ENCODE measurements at places on chromosomes 1 and 21.

- DNase-seq, result no peak
These were observed 134.2 kb downstream of the SETD4 start for GRCh38 chr21:35926003-35926740.

GRCh38 chr21:44932408-44933181 is 7.2 kb upstream of the SLX9 start:
- DNase-seq, result peak; percentile 71

DNA sequence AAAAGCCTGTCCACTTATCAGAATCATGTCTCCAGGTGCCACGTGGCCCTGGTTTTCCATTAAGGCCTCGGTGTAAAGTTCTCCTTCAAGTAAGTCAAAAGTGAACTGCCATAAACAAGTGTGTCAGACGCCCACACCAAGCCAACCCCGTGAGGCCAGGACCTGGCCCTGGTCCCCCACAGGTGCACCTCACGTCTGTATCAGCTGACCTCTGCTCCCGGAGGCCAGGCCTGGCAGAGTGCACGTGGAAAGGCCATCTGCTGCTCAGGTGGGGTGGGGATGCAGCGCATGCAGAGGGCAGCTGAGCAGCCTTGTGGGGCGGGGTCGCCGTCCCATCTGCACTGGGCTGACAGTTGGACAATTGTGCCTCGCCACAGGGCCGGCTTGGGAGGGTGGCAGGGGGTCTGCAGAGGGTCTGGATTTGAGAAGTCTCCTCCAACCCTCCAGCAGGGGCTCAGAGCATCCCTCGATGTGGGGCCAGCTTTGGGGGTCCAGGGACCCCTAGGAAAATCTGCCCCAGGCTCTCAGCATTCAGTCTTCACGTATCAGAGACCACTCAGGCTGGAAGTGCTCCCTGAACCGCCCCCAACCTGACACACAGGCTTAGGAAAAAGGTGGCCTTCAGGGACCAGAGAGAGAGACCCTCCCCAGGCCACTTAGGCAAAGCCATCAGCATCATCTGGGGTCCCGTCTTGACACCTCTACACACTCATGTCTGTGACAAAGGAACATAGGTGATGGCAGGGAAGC is 3.0 kb downstream of the SLC19A1 start:
- no peak for DNase-seq

- no peak for DNase-seq
These were observed 114.7 kb downstream of the ACTL8 start for GRCh38 chr1:17869815-17870214.

DNA sequence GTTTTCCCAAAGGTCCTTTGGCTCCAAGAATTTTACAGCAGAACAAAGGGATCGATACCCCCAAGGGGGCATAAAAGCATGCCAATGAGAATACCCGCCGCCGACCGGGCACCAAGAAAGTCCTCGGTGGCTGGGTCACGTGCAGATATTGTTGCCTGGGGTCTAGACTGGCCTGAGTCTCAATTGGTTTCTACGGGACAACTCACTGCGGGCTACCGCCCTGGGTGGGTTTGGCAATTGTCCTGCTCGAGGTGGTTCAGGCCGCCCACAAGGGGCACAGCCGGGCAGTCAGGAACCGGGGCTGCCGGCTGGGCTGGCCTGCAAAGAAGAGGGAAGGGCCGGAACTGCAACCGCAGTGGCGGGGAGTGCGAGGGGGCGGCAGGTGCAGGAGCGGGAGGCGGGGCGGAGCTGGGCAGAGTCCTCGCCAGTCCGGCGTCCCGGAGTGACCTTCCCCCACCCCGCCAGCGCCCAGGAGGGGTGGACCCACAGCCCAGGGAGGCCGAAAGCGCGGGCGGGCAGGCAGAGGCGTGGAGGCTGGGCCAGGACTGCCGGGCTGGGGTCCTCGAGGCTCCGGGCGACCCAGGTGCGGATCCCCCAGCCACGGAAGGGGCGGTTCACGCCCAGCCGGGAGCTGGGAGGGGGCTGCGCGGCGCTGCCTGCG is 926 bp upstream of the ATP1B1 start:
- DNase-seq, result no peak

DNA sequence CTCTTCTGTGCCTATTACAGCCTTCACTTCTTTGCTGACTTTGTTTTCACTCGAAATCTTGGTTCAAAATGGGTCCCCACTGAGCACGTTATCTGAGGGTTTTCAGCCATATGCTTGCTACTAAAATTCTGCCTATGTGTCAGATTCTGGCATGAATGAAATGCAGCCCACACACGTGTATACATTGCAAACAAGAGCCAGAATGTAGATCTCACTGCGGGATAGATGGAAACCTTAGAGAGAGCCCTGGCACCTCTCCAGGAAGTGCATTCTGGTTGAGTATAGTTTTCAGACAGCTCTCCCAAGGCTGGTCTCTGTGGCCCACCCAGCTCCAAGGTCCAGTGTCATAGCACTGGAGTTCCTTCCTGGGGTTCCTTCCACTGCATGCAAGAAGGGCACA is 234.7 kb upstream of the GJB5 start:
- no peak for DNase-seq

GRCh38 chr1:162233066-162233465 is 143.6 kb downstream of the SPATA46 start:
- no peak for DNase-seq

GRCh38 chr1:111702504-111703050 is 36.6 kb downstream of the INKA2 start:
- DNase-seq, result no peak

- DNase-seq, result no peak
These were observed 53.8 kb downstream of the CRB1 start for GRCh38 chr1:197321811-197322210.

DNA sequence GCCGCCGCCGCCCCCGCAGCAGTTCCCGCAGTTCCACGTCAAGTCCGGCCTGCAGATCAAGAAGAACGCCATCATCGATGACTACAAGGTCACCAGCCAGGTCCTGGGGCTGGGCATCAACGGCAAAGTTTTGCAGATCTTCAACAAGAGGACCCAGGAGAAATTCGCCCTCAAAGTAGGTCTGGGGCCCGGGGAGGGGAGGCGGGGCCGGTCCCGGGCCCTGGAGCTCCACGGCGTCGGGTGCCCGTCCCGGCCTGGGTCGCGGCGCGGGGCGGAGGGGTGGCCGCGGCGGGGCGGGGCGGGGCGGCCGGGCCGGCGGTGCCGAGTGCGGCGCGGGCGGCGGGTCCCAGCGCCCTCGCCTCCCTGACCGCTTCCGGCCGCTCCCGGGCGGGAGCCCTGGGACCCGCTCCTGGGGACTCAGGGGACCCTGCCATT is 646 bp downstream of the MAPKAPK2 start:
- no peak for DNase-seq

GRCh38 chr1:29410476-29410875 is 174.2 kb downstream of the PTPRU start:
- no peak for DNase-seq

DNA sequence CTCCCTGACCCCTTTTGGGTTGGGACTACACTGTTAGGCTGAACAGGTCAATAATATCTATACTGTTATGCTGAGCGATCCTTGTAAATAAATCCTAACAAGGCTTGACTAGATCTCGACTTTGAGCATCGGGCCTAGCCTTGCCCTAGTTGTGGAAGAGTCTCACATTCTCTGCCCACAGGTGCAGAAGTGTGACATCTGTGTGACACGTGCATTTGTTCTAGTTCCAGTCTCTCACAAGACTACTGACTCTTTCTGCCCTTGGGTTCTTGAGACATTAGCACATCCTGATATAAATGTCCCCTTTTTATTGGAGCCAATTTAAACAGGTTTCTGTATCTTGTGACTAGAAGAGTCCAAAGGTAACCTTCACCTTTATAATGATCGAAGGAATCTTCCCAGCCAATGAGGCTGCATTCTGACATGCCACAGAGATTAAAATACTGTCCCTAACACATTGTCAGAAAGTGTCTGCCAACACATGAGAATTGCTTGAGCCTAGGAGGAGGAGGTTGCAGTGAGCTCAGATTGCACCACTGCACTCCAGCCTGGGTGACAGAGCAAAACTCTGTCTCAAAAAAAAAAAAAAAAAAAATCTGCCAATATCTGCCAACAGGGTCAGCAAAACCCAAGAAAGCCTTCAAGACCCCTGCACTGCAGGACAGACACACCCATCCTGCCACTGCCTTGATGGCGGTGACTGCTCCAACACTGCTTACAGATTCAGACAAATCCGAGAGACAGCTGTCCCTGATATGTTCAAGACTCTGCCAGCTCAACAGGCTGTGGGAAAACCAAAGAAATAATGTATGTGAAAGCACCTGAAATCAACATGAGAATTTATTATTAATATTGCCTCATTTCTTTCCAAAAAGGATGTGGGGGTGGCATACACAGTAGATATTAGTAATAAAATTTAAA is 56.5 kb upstream of the PSEN2 start:
- no peak for DNase-seq

DNA sequence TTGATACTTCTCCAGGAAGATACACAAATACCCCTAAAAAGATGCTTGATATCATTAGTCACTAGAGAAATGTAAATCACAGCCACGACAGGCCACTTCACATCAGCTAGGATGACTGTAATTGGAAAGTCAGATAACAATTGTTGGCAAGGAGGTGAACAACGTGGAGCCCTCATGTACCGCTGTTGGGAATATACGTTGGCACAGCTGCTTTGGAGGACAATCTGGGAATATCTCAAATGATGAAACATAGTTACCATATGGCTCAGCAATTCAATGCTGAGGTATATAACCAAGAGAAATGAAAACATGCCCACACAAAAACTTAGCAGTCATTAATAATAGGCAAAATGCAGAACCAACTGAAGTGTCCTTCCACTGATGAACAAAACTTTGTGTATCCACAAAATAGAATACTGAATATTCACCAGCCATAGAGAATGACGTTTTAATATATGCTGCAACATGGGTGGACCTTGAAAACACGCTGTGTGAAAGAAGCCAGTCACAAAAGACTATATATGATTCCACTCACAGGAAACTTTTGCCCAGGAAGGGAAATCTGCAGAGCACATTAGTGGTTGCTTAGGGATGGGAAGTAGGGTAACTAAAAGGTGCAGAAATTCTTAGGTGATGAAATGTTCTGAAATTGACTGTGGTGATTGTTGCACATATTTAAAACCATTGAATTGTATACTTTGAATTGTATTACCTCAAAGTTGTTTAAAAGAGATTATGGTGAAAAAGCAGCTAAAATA is 95.4 kb downstream of the AHCTF1 start:
- no peak for DNase-seq

- DNase-seq, result no peak
These were observed 706.7 kb upstream of the ADAMTS5 start for GRCh38 chr21:27673581-27673980.

GRCh38 chr1:240413732-240414131 is 198.2 kb downstream of the GREM2 start:
- no peak for DNase-seq

- no peak for DNase-seq
These were observed 2.6 kb upstream of the C1orf141 start for GRCh38 chr1:67137307-67137753.

GRCh38 chr1:152394151-152394550 is 19.9 kb downstream of the CRNN start:
- no peak for DNase-seq

GRCh38 chr1:21200767-21201166 is 24.1 kb upstream of the EIF4G3 start:
- no peak for DNase-seq

DNA sequence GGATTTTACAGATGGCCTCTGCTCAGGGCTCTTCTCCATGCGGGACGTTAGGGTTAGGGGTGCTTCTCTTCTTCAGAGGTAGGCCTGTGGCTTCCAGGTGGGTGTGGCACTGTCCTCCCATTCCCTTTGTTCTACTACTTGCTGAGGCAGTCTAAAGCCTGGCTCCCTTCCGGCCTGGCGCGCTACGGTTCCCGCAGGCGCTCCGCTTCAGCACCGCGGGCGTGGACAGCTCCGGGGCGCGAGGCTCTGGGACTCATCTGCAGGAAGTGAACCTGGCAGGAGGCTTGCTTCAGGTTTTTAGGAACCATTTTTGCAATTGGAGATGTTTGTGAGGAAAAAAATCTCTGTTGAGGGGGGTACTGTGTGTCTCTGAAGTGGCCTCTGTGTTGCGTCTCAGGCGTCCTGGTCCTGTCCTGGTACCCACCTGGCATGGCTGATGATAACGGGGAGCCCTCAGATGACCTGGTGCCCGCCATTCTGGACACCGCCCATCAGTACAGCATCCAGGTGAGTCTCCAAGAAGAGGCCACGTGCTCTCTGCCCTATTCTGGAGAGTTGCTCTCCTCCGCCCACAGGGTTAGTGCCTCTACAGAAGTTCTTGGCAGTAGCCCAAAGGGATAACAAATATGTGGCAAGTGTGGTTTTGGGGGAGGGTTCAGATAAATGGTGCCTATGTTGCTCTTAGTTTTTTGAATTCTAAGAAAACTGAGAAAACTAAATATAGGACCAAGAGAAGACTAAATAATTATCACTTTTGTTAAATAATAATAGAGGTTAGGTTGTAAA is 1.9 kb downstream of the MANEAL start:
- DNase-seq, result peak; percentile 26

- no peak for DNase-seq
These were observed 115.2 kb downstream of the NGF start for GRCh38 chr1:115222616-115223402.

- DNase-seq, result no peak
These were observed 11.5 kb upstream of the KCNAB2 start for GRCh38 chr1:6033986-6034749.

DNA sequence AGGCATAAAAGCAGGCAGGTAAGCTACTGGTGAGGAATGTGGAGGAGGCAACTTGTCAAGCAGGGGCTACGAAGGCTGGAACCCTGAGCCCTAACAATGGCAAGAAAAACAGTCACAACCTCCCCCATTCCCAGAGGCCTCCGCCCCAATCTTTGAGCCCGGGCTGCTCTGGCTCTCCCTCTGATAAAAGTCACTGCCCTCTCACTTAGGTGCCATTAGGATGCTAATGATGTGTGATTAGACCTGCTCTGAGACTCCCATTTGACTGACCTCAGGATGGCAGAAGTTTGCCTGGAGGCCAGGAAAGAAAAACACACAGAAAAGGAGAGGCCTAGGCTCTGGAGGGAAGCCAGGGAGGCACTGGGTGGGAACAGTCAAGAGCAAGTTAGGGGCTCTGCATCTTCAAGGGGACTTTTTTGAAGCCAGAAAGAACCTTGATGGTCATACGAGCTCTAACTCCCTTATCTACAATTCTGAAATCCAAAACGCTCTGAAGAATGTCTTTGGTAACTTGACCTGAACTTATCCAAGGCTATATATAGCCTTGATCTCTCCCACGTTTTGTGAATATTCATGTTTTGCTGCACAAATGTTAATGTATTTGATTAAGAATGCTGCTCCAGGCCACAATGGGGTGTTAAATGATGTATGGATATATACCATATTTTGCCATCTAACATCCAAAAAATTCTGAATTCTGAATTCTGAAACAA is 98.9 kb downstream of the TRABD2B start:
- DNase-seq, result no peak

GRCh38 chr1:97901017-97901658 is 19.7 kb downstream of the DPYD start:
- no peak for DNase-seq

All from T-helper 1 cell (primary cell).